ENCODE measurements at places on chromosomes 3 and 15.

- DNase-seq = peak; percentile 80
Measured at GRCh38 chr3:195907934-195908693, at the start of gene TNK2. TSS of gene TNK2 (minus strand) at chr3:195908551. CDS start at chr3:195888588, 19,963 bp downstream.

DNA sequence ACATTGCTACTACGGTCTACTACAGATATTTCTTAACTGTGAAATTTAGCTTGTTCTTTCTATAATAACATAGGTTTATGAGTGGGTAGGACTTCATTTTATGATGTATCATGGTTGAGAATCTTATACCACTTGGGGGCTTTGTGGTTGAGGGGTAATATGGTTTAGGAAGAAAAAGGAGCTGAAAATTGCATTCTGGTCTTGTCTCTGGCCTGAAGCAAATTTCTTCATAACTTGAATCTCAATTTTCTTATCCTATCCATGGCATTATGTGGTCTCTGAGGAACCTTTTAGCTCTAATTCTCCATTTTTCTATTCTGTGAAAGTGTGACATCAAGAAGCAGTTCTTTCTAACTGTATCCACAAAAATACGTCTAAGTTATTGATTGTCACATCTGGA, 341.0 kb downstream of the SOX2 start:
- DNase-seq = no peak

- DNase-seq = no peak
Measured at GRCh38 chr3:18872466-18872865, 275.8 kb upstream of the KCNH8 start.

GRCh38 chr15:29438703-29439055, 169.1 kb upstream of the NSMCE3 start:
- DNase-seq = peak; percentile 4

GRCh38 chr15:101439285-101439919, 50.1 kb downstream of the PCSK6 start:
- DNase-seq = no peak

- DNase-seq = no peak
Measured at GRCh38 chr3:139260793-139261736, 82.8 kb upstream of the MRPS22 start.
